COLO829 (cell line): ENCODE measurements at places on chromosomes 12 and 14.

DNA sequence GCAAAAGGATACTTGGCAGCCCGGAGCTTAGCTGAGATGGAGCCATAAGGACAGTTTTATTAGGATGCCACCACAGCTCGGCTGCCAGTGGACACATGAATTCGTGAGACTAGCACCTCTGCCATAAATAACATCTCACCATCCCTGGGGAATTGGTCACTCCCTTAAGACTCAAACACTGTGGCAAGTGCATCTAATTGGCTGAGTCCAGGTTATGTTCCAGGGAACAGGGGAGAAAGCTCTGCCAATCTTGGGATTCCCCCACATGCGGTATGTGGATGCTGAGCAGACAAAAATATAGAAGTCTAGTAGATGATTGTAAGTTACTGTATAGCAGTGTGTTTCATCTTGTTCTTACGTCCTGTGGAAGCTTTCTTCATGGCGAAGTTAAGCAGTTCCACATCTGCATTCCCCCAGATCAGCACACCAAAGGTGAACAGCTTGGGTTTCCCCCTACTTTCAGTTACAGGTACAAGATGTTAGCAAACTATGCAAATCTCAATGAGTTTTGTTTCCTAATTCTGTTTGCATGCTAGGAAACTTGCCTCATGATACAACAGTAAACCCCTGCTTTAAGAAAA is 131.1 kb downstream of the ETV6 start:
- no peak for DNase-seq

GRCh38 chr12:108826807-108827721 is 30.3 kb downstream of the SSH1 start:
- peak; percentile 75 for DNase-seq

DNA sequence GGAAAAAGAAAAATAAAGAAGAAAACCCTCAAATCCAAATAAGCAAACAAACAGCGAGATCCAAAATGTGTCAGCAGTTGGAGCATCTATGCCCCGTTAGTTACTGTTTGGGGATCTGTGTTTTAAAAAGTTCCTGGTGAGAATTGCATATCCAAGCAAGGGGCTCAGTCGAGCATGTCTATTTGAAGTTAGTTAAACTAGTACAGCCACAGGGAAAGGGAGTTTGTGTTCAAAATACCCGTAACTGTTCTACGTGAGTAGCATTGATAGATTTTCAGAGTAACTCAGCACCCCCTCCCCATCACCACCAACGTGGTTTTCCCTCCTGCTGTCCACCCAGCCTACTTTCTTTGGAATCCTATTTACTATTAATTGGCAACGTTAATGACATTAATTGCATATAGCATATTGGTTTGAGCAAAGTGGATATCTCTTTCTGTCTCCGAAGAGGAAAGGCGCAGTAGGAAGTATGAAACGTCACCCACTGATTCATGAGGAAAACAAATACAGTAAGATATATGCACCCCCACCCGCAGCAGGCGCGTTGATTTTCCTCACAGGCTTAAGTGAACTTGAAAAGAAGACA is 1.5 kb downstream of the NPAS3 start:
- DNase-seq: no peak

- no peak for DNase-seq
These were observed 53.0 kb upstream of the FRS2 start for GRCh38 chr12:69417231-69417630.

- no peak for DNase-seq
These were observed 5.5 kb downstream of the ASCL1 start for GRCh38 chr12:102962986-102963385.

- DNase-seq: peak; percentile 25
These were observed 38.3 kb downstream of the SLC6A15 start for GRCh38 chr12:84874125-84874824.

DNA sequence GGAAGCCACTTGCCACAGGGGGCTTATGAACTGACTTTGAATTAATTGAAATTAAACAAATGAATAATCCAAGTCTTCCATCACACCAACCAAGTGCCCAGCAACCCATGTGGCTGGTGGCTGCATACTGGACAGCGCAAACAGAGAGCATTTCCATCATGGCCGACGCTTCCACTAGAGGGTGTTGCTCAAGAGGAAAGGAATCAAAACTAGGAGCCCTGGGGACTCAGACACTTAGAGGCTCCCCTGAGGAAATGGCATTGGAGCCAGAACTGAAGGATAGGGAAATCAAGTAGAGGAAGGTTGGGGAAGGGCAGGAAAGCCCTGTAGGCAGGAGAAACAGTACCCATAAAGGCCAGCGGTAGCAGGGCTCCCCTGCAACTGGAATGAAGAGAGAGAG is 50.6 kb upstream of the NUAK1 start:
- no peak for DNase-seq
